ENCODE measurements at places on chromosomes 16 and 17. TPM values are rescaled to one million over a fixed set of nuclear protein-coding genes. Genes with fewer than 3 reads are reported as not detected.

ZG16B gene
- 0.13 TPM for total RNA-seq

GOSR2 gene
- total RNA-seq, result 65.1 TPM

NXPH3 gene
- total RNA-seq, result 2.9 TPM

TEKT5 gene
- 0.13 TPM for total RNA-seq

MYH10 gene
- total RNA-seq, result 349 TPM

E4F1 gene
- 24.2 TPM for total RNA-seq

EFNB3 gene
- total RNA-seq, result 0.39 TPM

STRADA gene
- 25.8 TPM for total RNA-seq

MMD gene
- 4.8 TPM for total RNA-seq

ZNF469 gene
- total RNA-seq, result 7.2 TPM

CBLN1 gene
- not detected for total RNA-seq

PPL gene
- 7.7 TPM for total RNA-seq

TSNAXIP1 gene
- 0.78 TPM for total RNA-seq

SLC9A5 gene
- 3.4 TPM for total RNA-seq

All from smooth muscle cell of the pulmonary artery (primary cell).